NCI-H187 treated with DMSO at 0.1 percent for 48 hours (cell line): ENCODE measurements at places on chromosomes 7 and 10.

- DNase-seq: no peak
Measured at GRCh38 chr10:15797346-15797745, 63.0 kb downstream of the MINDY3 start.

GRCh38 chr10:43278216-43278615 lies 11.4 kb upstream of the RASGEF1A start:
- no peak for DNase-seq

GRCh38 chr7:44187636-44188416 lies 1.4 kb downstream of the GCK start:
- no peak for DNase-seq

DNA sequence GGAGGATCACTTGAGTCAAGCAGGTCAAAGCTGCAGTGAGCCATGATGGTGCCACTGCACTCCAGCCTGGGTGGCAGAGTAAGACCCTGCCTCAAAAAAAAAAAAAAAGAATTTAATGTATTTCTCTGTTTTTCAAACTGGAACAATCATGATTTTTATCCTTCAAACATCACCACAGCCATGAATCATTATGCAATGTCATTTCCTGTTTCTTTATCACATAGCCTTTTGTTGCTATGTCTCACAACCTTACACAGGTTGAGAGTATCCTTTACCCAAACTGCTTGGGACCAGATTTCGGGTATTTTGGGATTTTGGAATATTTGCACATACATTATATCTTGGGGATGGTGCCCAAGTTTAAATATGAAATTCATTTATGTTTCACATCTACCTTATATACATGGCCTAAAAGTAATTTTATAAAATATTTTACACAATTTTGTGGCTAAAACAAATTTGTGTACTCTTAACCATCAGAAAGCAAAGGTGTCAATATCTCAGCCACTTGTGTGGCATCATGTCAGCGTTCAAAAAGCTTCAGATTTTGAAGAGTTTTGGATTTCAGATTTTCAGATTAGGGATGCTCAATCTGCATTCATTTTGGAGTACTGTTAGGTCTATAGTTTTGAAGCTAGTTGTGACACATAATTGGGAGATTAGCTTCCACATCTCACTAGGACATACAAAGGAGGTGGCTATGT lies 8.2 kb downstream of the NT5C3A start:
- DNase-seq: no peak
